ENCODE measurements at places on chromosomes 4 and X.

- no peak for DNase-seq
Observed at GRCh38 chr4:54913751-54914526, 211.5 kb downstream of the KDR start.

DNA sequence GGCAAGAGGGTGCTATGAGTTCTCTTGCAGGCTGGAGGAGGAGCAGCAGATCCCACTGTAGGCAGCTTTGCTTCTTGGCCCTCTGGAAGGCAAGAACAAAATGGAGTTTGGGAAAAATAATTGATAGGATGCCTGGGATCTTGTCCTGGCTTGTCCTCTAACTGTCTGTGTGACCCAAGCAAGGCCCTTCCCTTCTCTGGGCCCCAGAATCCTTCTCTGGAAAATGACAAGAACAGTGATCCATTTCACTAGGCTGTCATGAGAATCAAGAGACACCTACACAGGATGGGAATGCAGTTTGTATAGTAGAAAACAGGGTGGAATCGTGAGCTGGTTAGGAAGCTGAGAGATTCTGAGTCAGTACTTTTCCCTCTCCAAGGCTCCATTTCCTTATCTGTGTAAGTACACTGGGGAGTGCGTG, 133.3 kb downstream of the PJA1 start:
- no peak for DNase-seq

DNA sequence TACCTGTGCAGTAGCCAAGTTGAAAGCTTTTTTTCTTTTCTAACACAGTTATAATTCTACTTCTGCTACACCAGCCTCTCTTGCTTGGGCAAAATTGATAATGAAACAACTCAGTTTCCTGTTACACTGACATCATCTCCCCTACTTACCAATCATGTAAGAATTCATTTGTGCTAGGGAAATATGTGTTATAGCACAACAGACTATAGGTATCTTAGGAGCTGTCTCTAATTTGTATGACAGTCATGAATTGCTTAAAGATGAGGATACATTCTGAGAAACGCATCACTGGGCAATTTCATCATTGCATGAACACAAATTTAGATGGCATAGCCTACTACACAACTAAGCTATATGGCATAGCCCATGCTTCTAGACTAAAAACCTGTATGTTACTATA, 246.3 kb upstream of the ANKRD50 start:
- no peak for DNase-seq

DNA sequence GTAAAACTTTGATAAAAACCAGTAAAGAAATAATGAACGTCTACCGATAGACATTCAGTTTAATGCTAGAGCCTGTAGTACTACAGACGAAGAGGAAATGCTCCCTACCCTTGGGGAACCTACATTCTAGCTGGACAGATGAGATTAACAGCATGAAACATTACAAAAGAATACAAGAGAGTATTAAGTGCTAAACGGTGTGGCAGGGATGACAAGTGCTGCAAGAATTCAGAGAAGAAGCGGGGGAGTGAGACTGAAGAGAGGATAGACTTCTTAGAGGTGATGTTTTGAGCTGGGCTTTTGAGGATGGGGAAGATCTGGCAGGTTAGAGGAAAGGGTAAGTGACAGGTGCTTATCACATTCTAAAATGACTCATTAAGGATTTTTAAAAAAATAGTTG, 52.6 kb upstream of the ESX1 start:
- DNase-seq = no peak

DNA sequence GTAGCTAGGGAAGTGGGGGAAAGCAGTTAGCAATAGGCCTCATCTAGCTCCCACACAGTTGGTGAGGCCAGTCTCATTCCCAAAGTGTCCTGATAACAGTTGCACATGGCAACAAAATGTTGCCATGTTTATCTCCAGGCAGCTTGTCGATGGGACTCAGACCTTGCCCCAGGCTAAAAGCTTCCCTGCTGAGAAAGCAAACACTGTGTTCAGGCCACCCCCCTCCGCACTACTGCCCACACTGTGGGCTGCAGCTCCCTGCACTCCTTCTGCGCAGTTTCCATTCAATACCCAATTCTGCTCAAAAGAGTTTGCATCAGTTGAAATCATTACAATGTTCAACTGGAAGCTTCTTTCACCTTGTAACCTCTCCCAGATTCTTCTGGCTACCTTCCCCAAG, 287.8 kb upstream of the GK2 start:
- DNase-seq = no peak

GRCh38 chrX:154037754-154038153, 18.1 kb upstream of the IRAK1 start:
- no peak for DNase-seq

- no peak for DNase-seq
Observed at GRCh38 chr4:143351774-143352451, 15.2 kb downstream of the GAB1 start.

DNA sequence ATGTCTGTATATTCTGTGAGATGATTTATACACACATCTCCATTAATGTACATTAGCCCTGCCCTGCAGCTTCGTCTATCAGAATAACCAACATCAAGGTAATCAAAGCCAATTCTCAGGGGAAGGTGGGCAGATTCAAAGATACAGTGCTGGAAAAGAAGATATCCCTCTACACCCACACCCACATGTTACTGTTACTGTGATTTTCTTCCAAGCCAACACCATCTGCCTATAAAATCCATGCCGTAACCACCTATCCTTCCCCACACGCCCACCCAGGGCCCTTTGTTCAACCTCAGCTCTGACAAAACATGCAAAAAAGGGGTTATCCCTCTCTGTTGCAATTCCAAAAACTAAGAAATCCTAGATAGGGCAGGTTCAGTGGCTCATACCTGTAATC, 20.0 kb downstream of the OPHN1 start:
- no peak for DNase-seq

DNA sequence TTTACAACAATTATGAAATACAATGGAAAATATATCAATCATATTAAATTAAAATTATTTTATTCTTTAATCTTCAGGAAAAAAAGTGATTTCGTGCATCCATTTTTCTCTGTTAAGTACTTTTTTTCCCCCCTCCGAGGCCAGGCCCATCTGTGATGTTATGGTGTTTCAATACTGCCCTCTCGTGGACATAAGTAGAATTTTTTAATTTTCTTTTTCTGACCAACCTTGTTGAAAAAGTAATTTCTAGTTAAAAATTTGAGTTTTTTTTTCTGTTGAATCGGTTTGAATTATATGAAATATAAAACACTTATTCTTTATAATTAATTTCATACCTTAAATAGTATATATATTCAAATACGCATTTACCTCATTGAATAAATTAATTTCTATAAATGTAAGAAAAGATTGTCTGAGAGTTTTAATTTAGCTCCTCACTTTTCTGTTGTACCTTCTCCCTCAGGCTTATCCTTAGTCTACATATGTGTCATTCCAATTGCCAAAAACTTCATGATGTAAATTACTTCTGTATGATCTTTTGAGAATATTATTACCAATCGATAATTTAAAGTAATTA, 175.8 kb upstream of the TECRL start:
- no peak for DNase-seq

- no peak for DNase-seq
Observed at GRCh38 chr4:176359590-176359989, 39.8 kb downstream of the SPCS3 start.

DNA sequence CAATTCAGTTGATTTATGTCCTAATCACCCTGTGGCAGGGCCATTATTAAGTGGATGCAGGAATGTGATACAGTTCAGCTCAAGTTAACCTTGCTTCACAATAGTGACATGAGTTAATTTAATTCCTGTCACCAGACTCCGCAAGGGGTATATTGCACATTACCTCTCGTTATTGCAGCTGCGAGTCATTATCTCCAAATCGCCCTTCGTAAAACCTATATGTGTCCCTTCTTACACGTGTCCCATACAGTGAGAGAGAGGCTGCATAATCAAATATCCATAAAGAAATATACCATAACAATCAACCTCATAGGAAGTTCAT, 369.9 kb upstream of the ANXA10 start:
- DNase-seq = no peak

- DNase-seq = no peak
Observed at GRCh38 chr4:47720787-47721186, 117.1 kb downstream of the CORIN start.

DNA sequence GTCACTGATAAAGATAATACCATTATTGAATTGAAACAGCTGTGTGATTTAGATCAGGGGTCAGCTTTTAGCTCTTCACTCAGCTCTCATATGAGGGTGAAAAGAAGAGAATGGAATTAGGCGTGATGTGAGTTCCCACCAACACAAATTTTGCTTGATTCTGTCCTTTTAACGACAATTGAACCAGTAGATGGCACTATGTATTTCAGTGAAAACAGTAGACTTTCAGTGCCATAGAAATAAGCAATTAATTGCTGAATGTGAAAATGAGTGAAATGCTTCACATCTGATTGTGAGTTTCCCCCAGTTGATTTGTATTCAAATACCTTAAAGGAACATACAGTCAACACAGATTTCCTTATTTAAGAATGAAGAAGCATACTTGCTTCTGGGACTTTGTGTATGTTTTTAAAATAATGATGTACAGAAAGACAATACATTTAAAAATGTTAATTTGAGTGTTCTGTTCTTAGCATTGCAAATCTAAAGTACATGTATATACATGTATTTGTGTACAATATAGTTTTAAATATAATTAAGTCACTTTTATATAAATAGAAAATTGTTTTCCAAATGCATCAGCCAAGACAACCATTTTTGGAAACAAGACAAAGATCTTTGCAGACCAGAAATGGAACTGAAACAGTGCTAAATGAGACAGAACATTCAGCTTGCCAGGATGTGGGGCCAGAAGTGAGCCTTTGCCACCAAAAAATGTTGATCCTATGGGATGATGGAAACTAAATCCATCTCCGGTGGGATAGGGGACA, 178.8 kb downstream of the SNCA start:
- no peak for DNase-seq

DNA sequence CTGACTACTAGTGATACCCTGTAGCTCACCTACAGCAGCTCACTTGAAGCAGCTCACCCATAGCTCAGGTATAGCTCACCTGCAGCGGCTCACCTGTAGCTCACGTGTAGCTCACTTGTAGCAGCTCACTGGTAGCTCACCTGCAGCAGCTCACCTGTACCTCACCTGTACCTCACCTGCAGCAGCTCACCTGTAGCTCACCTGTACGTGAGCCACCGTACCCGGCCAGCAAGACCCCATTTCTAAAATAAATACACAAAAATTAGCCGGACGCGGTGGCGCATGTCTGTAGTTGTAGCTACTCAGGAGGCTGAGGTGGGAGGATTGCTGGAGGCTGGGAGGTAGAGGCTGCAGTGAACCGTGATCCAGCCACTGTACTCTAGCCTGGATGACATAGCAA, 30.6 kb downstream of the SHOX start:
- no peak for DNase-seq

DNA sequence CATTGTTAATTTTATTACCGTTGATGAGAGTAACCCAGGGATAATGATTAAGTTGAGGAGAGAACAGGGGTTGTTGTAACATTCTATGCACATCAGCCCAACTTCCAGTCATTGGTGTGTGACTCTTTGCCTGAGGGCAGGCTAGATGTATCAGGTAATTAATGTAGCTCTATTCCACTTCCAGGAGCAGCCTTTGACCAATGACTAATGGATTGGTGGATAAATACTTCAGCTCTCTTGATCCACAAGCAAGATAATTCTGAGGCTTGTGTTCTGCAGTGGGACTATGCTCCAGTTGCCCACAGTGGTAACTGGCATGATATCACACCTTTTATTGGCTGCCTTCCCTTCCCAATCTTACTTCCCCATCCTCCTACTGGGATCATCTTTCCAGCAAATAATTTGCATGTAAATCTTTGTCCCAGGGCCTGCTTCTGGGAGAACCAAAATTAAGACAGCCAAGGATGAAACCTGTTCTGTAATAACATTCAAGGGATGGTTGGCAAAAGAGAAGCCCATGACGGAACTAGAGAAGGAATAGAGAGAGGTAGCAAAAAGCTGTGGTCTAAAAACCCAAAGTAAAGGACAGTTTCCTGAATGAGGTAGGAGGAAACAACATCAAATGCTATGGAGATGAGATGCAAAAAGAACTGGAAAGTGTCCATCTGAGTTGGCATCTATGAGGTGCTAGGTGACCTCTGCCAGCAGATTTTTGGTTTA, 241.4 kb upstream of the RPS6KA3 start:
- no peak for DNase-seq

DNA sequence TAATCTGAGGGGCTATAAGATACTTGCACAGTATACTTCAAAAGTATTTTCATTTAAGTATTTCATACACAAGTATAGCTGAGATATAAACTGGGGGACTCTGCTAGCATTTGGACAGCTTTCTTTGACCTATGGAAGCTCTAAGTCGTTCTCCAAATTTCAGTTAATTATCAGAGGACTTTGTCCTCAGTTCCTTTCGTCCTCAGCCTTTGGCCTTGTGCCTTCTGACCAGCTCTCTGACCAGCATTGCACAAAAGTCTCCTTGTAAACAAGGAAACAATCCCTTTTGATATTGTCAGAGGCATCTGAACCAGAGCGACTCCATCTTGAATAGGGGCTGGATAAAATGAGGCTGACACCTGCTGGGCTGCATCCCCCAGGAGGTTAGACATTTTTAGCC, 464.0 kb upstream of the FAM241A start:
- no peak for DNase-seq

GRCh38 chr4:38101563-38101962, 141.4 kb downstream of the PTTG2 start:
- DNase-seq = no peak

- no peak for DNase-seq
Observed at GRCh38 chr4:70687392-70687791, 940 bp upstream of the UTP3 start.

- DNase-seq = no peak
Observed at GRCh38 chr4:83178029-83178428, 63.5 kb upstream of the PLAC8 start.

GRCh38 chr4:26048378-26048882, 134.4 kb downstream of the SMIM20 start:
- DNase-seq = no peak

DNA sequence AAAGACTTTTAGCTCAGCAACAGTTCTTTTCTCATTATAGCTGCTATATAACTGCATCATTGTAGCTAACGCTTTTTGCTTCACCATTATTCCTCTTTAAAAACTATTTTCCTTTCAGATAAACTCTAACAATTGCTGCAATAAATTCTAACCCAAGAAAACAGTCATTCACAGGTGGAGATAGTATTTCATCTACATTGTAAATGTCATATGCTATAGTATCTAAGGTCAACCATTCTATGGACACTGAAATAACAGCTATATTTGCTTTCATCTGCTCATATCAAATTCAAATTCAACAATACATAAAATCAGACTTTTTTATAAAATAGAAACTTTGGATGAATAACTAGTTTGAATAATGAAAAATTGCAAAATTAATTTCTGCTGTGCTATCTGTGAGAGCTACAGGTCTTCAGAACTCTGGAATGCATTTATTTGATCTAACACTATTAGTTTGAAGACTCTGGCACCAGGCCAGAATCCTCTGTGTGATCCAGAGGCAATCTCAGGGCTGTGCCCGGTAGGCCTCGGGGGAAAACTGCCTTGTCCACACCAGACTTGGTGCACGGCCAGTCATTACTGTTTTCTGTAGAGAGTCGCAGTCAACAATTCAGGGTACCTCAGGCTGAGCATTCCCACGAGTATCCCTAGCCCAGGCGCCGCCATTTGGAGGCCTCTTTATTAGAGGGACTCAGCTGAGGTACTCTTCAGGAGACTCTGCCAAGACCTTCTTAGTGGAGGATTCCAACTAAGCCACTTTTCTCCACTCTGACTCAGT, 332.4 kb downstream of the SLC7A11 start:
- no peak for DNase-seq

- DNase-seq = no peak
Observed at GRCh38 chrX:3699821-3700381, 13.5 kb downstream of the PRKX start.
